ENCODE measurements at places on chromosomes 16 and 17. TPM values are rescaled to one million over a fixed set of nuclear protein-coding genes. Genes with fewer than 3 reads are reported as not detected.

DNA sequence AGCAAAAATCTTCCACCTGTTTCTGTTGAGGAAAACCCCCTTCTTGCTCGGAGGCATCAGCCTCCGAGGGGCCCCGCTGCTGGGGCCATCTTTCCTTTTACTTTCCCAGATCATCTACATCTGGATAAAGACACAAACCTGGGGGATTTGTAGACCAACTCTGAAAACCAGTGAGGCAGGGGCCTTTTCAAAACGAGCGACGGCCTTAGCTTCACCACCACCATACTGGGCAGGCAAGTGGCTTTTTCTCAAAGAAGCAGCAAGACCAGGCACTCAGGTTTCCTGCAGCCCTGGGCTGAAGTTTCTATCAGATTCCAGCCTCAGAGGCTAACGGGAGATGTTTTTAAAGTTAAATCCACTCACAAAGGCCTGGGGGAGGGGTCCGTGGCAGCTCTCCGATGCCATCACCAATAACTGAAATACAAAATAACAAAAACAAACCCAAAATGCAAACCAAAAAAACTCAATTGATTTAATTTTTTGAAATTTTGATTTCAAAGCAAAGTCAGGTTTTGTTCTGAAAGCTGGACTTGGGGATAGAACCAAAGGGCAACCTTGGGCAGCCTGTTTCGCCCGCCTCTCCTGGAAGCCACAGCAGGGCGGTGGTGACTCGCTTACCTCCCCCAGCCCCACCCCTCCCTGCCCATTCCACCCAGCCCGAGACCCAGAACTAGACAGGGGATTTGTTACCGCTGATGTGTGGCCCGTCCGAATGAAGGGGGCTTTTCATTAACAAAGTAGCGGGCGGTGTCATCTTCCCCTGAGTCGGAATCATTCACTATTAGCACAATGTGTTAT lies 55.8 kb downstream of the SALL1 start:
- DNase-seq = no peak
- peaks cover 37% of the 10 kb centered on the region for H3K27me3 ChIP-seq
- no peaks in the 10 kb centered on the region for H3K36me3 ChIP-seq
- H3K27ac ChIP-seq = no peak overlapping the region
- no peak overlapping the region for H3K4me3 ChIP-seq
- no peaks in the 10 kb centered on the region for H3K4me1 ChIP-seq

DNA sequence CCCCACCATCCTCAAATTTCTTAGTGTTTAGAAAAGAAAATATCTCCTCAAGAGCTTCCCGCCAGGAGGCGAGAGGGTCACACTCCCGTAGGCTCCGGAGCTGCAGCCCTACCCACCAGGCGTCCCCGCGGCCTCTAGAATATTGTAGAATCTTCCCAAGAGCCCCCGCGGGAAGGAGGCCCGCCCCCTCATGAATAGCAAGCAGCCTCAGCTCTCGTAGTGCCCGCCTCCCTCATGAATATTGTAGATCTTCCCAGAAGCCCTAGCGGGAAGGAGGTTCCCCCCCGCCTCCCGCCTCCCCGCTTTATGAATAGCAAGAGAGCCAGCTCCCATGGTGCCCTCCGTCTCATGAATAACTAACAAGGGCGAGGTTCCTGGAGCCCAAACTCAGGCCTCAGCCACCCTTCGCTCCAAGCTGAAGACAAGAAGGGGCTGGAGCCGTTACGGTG lies at the start of gene FBXO47:
TSS of gene FBXO47 (minus strand) at position 114 of the 449 bp plus-strand sequence. CDS start 4,378 bp downstream, outside the sequence.
- H3K27ac ChIP-seq = peak within 1 kb of the TSS; percentile 67
- no peaks in the 10 kb centered on the region for H3K36me3 ChIP-seq
- peak within 1 kb of the TSS; percentile 33 for H3K4me3 ChIP-seq
- DNase-seq = peak; percentile 47

GRCh38 chr17:35433075-35433894 lies 985 bp upstream of the SLFN12 start:
- peak; percentile 79 for DNase-seq
- H3K4me1 ChIP-seq = peaks cover 15% of the 10 kb centered on the region
- no peaks in the 10 kb centered on the region for H3K27me3 ChIP-seq
- peak overlapping the region; percentile 95 for H3K27ac ChIP-seq
- no peaks in the 10 kb centered on the region for H3K36me3 ChIP-seq
- peak overlapping the region; percentile 69 for H3K4me3 ChIP-seq

The BLTP2 gene
- total RNA-seq = 184 TPM

The GAST gene
- total RNA-seq = not detected

Data from left lung (tissue), 14 donors.